Hematopoietic multipotent progenitor cell treated with erythropoietin and hydrocortisone succinate and interleukin-3 and kit ligand, for 6 days (in vitro differentiated cells): ENCODE measurements at places on chromosomes 5 and 9.
A peak's percentile ranks its signal among the peaks of the same experiment; 100 is the strongest.

DNA sequence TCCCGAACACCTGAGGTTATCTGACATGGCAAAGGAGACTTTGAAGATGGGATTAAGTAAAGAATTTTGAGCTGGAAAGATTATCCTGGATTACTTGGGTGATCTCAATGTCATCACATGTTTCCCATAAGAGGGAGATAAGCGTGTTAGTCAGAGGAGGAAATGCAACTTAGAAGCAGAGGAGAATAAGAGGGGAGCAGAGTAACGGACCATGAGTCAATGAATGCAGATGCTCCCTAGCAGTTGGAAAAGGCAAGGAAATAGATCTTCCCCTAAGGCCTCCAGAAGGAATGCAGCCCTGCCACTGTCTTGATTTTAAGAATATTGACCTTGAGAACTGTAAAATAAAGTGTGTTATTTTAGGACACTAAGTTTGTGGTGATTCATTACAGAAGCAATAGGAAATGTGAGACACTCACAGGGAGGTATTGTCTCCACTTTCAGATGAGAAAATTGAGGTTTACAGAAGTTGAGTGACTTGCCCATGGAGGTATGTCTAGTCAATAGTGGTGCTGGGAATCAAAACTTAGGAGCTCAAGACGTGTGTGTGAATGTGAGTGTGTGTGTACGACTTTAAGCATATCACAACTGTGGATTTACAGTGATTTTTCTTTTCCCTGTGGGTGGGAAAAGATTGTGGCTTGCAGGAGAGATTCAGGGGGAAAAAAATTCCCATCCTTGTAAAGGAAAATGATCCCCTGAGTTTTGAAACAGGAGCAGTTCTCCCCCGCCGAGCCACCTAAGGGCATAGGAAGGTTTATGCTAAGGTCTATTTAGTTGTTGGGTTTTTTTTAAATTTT lies 125.3 kb downstream of the TRIM32 start:
- DNase-seq: no peak

GRCh38 chr9:110971705-110972104 lies 66.6 kb downstream of the LPAR1 start:
- no peak for DNase-seq

DNA sequence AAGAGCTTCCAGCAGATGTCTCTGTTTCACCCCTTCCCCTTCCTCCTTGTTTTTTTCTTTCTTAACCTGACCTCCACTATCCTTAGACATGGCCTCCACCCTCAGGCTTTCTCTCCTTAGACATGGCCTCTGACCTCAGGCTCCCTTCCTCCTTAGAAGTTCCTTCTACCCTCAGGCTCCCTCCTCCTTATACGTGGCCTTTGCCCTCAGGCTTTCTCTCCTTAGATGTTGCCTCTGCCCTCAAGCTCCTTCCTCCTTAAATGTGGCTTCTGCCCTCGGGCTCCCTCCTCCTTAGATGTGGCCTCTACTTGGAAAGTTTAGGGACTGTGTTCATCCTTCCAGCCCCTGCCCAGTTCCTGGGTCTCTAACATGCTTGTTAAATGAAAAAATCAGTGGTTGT lies 180.4 kb upstream of the S1PR3 start:
- no peak for DNase-seq

DNA sequence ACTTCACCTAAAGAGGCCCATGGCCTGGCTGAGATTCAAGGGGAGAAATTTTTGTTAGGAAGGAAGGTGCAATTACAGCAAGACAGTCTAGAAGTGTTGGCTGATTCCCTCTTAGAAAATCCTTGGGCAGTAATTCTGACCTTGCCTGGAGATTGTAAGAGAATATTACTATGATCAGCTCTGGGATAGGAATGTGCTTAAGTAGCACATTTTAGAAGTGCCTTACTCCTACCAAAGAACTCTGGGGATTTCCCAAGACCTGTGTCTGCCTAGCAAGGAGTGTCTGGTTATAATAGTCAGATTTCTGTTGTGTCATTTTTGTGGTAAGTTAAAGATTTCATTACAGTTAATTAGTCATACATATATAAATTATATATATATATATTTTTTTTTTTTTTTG lies 52.3 kb downstream of the NLN start:
- no peak for DNase-seq

- DNase-seq: no peak
Observed at GRCh38 chr5:488744-489688, 35.2 kb downstream of the SLC9A3 start.

- peak; percentile 85 for DNase-seq
Observed at GRCh38 chr9:134065612-134066419, 2.0 kb downstream of the BRD3 start.

GRCh38 chr9:3880851-3881250 lies 355.1 kb upstream of the RFX3 start:
- no peak for DNase-seq

DNA sequence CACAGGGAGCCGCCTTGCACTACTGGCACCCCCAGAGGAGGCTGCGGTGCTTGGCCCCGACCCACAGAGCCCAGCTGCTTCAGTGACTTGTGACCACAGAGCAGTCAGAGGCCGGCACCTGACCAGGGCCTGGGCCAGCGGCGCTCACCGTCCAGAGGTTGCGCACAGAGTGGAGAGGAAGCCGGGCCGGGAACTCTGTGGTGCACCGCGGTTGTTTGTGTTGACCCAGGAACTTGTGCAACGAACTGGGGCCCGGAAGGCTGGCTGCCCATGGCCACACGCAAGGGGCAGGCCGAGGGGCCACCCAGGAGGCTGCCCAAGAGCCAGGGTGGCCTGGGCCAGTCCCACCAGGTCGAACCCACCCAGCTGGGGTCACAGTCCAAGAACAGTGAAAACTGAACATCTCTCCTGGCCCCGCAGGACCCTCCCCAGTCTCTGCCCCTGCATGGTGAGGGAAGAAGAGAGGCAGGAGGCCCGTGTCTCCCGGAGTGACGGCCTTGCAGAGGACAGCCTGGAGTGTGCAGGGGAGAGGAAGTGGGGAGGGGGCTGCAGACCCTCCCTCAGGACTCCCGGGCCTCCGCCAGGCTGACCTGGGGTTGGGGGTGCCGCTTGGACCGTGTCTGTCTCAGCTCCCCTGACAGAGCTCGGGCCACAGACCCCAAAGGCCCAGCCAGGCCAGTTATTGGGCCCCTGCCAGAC lies 42.8 kb upstream of the EGFL7 start:
- peak; percentile 80 for DNase-seq

GRCh38 chr9:109507421-109507838 lies 9.3 kb upstream of the PTPN3 start:
- no peak for DNase-seq

DNA sequence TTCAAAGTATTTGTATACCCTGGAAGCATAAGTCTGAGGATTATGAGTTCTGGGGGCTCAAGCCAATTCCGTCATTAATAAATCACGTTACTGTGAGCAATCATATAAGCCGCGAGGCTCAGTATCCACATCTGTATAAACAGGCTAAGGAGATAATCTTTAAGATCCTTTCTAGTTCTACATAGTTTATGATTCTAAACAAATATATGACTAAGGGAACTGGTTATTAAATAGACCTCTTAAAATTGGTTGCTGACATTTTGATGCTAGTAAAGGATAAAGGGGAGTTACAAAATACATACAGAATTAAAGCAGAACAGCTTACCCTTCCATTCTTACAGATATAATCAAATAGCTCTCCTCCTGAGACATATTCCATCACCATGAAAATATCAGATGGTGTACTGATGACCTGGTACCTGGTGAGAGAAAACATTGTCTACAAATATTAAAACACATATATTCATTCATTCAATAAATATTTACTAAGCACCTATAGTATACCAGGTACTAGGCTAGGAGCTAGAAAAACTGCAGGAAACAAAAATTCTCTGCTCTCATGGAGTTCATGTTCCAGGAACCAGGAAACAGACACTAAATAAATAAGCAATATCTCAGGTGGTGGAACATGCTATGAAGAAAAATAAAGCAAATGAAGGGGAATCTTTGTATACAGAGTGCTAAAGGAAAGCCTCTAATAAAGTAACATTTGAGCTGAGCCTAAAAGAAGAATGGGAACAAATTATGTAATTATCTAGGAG lies 19.5 kb upstream of the TTC33 start:
- no peak for DNase-seq

GRCh38 chr5:59637884-59638580 lies 255.5 kb downstream of the PDE4D start:
- DNase-seq: no peak

DNA sequence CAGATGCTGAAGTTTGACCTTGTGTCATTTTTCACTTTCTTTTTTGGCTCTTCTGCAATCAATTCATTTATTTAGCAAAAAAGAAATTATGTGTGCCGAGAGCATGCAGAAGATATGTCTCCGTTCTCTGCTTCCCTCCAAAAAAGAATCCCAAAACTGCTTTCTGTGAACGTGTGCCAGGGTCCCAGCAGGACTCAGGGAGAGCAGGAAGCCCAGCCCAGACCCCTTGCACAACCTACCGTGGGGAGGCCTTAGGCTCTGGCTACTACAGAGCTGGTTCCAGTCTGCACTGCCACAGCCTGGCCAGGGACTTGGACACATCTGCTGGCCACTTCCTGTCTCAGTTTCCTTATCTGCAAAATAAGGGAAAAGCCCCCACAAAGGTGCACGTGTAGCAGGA lies 2.4 kb downstream of the FGFR4 start:
- no peak for DNase-seq

DNA sequence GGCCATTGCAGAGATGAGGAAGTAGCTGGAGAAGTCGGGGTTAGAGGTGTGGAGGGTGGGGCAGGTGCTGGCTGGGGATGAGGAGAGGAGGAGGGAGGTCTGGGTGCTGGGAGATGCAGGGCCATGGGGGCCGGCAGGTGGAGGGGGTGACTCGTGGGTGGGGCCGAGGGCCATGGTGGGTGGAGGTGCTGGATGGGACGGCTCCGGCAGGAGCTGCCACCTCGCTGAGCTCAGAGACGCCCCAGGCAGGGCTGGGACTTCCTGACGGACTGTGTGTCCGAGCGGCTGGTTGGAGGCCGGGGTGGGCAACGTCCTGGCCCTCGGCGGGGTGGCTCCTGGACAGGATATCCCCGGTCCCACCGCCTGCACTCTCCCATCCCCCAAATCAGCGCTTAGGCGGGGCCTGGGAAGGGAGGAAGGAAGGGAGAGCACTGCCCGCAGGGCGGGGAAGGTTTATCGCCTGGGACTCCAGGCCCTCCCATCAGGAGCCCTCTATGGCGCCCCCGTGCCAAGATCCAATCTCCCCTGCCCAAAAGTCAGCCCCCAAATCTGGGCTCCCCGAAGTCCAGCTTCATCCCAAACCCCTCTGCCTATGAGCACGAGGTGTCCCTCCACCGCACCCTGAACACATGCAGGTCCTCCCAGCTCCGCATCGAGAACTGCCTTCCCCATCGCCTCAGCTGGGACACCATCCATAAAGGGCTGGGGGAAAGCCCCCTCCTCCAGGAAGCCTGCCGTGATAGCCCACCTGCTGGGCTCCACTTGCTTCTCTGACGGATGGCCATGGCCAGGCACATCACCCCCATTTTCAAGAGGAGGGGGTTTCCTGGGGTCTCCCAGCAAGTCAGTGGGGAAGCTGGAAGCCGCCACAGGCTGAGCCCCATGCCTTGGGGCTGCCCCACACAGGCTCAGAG lies 58.3 kb upstream of the NOTCH1 start:
- no peak for DNase-seq

DNA sequence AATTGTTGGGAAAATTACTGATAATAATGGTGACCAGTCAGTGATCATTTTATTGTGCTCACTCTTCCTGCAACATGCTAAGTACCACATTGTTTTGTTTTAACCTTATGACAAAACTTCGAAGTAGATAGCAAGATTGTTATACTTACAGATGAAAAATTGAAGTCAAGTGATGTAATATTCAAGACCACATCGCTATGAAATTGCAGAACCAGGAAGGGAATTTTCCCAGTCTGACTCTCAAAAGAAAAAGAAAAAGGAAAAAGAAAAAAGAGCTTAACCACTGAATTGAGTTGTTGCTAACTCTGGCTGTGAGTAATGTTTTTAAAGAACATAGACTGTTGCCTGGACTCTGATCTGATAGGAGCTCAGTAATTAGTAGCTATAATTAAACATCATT lies 170.6 kb upstream of the HAPLN1 start:
- no peak for DNase-seq

GRCh38 chr5:6859951-6860638 lies 146.9 kb downstream of the TENT4A start:
- DNase-seq: peak; percentile 4

GRCh38 chr5:107126341-107126740 lies 544.4 kb downstream of the EFNA5 start:
- DNase-seq: no peak

DNA sequence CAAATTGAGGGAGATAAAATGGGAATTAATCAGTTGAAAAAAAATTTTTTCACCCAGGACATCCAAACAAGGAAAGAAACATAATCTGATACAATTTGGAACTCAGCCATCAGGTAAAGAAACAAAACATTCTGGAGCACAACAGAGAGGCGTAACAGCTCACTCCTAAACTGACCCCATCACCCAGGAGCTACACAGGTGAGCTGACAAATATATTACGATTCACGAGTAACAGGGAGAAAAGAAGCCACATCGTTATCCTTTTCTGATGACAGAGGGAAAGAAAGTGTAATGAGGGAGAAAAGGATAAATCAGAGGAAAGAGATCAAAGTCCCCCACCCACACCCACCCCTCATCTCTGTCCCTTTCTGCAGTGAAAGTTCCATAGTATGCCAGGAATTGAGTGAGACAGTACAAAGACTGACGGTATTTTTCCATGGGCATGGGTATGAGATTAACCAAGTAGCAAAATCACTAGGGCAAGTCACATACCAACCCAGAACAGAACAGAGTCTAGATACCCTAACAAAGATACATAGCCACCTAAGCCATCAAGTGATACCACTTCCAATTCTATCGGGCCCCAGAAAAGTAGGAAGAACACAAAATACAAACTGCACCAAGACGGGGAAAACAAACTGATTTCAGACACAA lies 45.4 kb downstream of the TMEM245 start:
- no peak for DNase-seq

DNA sequence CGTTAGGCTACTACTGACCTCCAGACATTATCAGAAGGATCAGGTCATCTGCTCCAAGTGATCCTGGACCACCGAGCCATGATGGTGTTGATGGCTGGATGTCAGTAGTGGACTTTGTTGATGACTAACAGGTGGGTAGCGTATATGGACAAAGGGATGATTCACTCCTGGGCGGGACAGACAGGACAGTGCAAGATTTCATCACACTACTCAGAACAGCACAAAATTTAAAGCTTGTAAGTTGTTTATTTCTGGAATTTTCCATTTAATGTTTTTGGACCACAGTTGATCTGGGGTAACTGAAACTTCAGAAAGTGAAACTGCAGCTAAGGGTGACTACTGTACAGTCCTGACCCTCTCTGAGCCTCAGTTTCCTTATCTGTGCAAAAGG lies 12.7 kb downstream of the PDGFRB start:
- no peak for DNase-seq
